Stimulated activated CD4-positive, alpha-beta T cell treated with anti-CD3 and anti-CD28 coated beads, TNF-alpha, amount 100 ng/mL, for 24 hours (primary cell): ENCODE measurements at places on chromosomes 16 and 17.
A peak's percentile ranks its signal among the peaks of the same experiment; 100 is the strongest.

- DNase-seq = no peak
Observed at GRCh38 chr16:61555718-61556441, 480.4 kb downstream of the CDH8 start.

DNA sequence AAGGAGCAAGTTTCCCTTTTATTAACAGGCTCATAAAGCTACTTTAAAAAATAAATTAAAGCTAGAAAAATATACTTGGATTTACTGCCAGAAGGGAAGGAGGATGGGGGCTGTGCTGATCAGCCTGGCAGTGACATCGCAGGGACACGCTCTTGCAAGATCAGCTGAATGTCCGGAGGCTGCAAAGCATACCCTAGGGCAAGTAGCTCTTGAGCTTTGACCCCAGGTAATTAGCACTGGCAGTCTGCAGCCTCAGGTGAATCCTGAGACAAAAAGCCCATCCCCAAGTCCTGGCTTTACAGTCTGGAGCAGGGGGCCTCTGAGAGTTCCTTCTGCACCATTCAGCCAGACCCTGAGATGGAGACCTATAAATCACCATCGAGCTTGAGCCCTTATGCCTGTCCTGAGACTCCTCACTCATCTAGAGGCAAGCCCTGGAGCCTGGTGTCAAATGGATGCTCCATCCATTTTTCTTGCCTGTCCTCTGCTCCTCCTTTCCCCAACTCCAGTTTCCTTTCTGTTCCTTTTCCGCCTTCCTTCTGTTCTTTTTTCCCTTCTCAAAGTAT is 131.7 kb downstream of the TMEM114 start:
- DNase-seq = no peak

DNA sequence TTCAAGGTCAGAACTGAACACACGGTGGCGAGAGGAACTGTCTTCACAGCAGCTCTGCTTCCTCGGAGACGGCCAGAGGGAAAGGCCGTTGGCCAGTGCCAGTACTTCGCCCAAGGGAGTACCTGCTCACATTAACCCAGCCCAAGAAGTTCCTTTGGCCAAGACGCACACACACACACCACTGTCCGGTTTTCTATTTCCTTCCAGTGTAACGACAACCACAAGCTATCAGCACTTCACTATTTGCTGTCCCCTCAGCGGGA is 744 bp upstream of the GGNBP2 start:
- no peak for DNase-seq

- peak; percentile 5 for DNase-seq
Observed at GRCh38 chr16:17273142-17273561, 197.6 kb downstream of the XYLT1 start.

DNA sequence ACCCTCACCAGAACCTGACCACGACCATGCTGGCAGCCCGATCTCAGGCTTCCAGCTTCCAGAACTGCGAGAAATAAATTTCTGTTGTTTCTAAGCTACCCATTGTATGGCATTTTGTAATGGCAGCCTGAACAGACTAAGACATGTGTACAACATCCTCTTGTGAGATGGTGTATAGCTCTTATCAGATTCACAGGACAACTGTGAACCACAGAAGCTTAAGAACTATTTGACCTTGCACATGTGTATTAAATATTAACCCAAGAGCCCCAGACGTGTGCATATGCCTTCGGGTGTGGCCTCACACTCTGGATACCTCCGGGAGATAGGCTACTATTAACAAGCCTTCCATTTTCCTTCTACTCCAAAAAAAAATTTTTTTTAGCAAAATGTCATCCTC is 248.9 kb downstream of the SLC39A11 start:
- no peak for DNase-seq

- DNase-seq = no peak
Observed at GRCh38 chr17:29032857-29033197, 10.1 kb upstream of the PIPOX start.
